ENCODE measurements at places on chromosomes 2 and 18.

- DNase-seq, result no peak
These were observed 136.2 kb downstream of the WDSUB1 start for GRCh38 chr2:159150280-159150746.

GRCh38 chr2:236177967-236178889 is 10.0 kb upstream of the GBX2 start:
- peak; percentile 50 for DNase-seq

DNA sequence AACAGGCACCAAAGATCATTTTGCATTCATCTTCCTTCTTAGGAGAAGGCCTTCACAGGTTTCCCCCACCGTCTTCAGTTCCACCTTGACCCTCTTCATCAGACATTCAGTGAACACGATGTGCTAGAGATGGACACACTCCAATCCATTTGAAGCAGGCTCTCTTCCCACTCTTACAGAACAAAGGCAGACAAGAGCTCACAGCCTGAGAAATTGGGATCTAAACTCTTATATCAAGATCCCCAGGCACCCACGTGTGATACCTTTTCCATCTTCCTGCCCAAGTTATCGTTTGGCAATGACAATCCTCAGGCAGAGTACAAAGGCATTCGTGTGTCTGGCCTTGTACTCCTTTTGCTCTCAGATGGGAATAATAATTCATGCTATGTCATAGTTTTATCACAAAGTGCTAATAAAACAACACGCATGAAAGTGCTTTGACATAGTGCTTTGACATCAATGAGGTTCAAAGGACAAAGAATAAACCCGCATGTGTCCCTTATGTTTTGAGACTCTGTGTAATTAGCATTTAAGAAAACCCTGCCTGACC is 369.3 kb upstream of the KLHL29 start:
- DNase-seq, result no peak

DNA sequence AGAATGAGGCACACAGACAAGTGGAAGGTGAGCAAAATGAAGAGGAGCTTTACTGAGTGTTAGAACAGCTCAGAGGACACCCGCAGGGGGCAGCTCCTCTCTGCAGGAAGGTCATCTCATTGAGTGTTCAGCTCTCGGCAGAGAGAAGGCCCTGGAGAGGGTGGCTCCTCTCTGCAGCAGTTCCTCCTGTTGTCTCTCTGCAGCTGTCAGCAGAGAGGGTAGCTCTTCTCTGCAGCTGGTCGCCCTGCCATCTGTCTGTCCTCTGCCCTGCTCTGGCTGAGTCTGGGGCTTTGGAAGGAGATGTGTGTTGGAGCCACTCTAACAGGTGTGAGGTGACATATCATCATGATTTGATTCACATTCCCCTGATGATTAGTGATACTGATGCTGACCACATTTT is 6.8 kb upstream of the SNTG2 start:
- no peak for DNase-seq

DNA sequence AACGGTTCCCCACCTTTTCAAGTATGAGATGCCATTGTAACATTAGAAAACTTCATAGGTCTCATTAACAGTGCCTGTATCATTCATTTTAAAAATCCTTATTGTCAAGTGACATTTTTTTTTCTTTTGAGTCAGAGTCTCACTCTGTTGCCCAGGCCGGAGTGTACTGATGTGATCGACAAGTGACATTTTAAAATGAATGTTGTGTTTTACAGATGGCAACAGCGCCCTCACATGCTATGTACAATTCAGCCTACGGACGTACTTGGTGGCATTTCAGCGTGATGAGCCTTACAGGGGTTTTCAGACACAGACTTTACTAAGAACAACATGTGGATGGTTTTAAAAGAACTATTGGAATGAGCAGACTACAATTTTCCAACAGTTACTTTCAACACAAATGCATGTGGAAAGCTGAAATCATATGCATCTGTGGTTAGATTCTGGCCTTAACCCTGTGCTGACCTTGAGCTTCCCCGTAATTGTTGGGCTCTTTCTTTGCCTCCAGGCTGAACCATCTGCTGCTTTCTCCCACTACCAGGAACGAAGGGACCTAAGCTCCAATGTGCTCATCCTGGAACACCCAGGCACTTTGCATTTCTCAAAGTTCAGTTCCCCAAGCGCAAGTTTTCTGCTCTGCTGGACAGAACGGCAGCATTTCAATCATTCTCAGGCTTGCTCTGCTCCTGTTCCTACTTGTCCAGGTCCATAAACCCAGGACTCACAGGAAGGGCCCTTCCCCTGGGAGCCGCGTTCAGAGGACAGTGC is 119.9 kb upstream of the NDUFV2 start:
- no peak for DNase-seq

DNA sequence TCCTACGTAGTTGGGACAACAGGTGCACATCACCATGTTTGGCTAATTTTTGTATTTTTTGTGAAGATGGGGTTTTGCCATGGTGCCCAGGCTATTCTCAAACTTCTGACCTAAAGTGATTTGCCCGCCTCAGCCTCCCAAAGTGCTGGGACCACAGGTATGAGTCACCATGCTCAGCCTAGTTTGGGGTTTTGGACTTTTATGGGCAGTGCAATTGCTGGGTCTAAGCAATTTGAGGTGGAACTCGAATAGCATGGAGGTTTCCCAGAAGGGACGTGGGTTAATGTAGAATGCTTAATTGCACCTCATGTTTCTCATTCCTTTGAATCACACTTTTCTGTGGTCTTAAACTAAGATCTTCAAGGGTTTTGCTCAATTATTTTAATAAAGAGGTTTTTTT is 102.3 kb upstream of the EPHA4 start:
- no peak for DNase-seq
